Activated T-helper 1 cell treated with anti-CD3 and anti-CD28 coated beads, Interleukin-12 subunit alpha, Interleukin-12 subunit beta, Interleukin-2, Interleukin-4 antibody, amounts not matched to agents 30 ng/mL and 10 ng/mL and 1 ng/mL, durations not matched to agents 14 hours and 24 hours and 36 hours (primary cell): ENCODE measurements at places on chromosomes 5 and 9.

DNA sequence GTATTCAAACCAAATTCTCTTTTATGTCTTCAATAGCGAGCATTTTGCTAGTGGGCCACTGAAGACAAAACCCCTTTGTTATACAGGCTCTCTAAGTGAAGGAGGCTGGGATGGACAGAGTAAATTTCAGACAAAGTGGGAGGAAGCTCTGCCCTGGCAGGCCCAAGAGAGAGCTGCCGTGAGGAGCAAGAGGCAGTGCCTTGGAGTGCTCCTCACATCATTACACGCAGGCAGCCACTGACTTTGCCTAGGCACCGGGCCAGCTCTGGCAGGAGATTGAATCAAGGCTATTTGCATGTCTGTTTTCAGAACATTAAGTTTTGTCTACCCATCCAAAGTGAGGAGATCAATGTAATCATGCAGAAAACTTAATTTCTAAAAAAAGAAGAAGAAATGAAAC, 167.7 kb downstream of the CCDC192 start:
- no peak for DNase-seq

- DNase-seq: no peak
These were observed 16.1 kb downstream of the RAI14 start for GRCh38 chr5:34672196-34672595.

- peak; percentile 25 for DNase-seq
These were observed 4.2 kb downstream of the ADAM19 start for GRCh38 chr5:157571357-157571827.

DNA sequence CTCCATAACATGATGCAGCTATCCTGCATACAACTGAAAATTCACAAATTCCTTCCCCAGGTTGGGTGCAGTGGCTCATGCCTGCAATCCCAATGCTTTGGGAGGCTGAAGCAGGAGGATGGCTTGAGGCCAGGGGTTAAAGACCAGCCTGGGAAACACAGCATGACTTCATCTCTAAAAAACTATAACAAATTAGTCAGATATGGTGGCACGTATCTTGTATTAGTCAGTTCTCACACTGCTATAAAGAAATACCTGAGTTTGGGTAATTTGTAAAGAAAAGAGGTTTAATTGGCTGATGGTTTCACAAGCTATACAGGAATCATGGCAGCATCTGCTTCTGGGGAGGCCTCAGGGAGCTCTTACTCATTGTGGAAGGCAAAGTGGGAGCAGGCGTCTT, 56.4 kb upstream of the DAPK1 start:
- no peak for DNase-seq

DNA sequence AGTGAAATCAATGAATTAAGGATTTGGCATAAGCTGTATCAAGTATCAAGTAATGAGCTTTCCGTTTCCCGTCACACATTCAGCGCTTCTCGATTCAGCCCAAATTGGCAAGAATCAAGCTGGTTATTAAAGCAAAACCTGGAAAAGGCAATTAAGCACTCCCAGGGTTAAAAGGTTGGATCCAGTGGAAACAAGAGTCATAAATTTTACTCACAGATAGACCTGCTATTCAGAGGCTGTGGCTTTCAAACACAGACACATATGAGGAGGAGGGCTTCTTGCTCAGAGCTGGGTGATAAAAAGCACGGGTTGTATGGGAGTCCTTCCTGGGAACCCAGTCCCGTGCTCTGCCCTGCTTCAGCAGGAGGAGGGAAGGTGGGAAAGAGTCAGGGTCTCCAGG, 112.3 kb upstream of the CXCL14 start:
- no peak for DNase-seq

DNA sequence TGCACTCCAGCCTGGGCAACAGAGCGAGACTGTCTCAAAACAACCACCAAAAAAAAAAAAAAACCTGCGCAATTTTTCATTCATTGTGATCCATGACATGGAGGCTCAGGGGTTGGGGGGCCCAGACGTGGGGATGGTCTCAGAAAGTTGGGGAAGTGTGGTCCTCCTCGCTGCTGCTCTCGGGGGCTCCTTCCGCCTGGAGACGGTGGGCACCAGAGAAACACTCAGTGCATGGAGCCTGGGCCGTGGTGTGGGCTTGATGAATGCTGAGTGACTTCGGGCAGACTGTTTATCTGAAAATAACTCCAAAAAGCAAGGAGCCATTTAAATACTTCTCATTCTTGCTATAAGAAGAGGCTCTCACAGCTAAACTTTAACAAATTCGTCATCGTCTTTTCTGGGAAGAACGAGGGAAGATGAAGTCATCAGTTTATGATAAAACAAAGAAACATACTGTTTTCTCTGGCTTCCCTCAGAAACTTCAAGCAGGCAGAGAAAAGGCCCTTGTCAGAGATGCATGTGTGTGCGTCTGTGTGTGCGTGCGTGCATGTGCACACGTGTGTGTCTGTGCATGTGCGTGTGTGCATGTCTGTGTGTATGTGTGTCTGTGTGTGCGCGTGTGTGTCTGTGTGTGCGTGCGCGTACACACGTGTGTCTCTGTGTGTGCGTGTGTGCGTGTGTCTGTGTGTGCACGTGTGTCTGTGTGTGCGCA, 35.0 kb downstream of the RASGEF1C start:
- DNase-seq: no peak

DNA sequence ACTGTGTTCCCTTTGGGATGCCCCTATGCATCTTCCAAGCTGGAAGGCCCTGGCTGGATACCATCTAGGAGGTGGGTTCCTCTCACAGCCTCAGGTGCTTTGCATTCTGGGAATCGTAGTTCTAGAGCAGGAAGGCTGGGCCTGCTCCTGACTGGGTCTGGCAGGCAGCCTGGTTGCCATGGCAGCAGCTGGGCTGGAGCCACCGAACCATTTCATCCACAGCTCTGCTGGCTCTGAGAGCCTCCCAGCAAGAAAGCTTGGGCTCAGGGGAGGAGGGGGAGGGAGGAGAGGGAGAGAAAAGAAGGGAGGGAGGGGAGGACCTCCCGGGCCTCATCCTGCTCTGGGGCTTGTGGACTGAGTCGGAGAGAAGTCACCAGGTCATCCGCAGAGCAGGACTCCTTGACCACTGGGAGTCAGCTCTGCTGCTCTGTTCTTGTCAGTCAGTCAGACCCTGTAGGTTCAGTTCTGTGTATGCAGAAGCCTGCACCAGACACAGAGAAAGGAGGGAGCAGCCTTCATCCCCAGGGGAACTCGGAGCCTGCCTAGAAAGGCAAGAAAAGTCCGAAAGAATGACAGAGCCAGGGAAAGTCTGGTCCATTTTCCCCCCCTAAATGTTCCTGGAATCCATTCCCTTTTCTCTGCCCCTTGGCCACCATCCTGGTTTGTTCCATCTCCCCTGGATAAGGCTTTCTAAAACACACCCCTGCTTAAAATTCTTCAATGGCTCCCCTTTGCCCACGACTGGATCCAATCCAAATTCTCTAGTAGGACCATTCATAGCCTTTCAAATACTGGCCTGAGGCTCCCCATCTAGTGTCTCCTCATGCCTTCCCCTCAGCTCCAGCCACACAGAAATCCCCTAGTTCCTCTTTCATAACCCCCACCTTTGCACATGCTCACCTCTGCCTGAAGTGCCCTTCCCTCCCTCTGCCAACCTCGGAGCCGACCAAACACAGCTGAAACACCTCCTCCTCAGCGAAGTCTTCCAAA, 65.4 kb upstream of the ARAP3 start:
- no peak for DNase-seq

DNA sequence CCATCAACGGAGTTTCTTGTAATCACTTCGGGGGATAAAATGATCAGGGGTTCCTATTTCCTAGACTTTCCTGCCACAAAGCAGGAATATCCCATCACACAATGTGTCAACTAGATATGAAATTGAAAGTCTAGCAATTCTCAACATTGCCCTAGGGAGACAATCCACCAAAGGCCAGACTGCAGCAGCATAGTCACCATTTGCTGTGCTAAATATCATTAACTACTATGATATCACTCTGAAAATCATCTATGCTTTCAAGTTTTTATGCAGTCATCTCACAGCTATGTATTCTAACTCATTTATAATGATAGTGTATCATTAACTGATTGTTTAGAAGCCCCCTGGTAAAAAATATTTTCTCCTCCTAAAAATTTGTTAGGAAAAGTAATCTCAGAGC, 342.6 kb upstream of the CDH6 start:
- DNase-seq: no peak

GRCh38 chr5:91770400-91770799, 387.3 kb upstream of the ARRDC3 start:
- no peak for DNase-seq

GRCh38 chr5:10876006-10876744, 115.1 kb upstream of the DAP start:
- DNase-seq: no peak

- no peak for DNase-seq
These were observed 42.1 kb upstream of the ZFAND5 start for GRCh38 chr9:72407114-72407513.

- no peak for DNase-seq
These were observed 99.8 kb upstream of the DAP start for GRCh38 chr5:10860645-10861422.

- no peak for DNase-seq
These were observed 12.6 kb downstream of the URM1 start for GRCh38 chr9:128383791-128384190.

DNA sequence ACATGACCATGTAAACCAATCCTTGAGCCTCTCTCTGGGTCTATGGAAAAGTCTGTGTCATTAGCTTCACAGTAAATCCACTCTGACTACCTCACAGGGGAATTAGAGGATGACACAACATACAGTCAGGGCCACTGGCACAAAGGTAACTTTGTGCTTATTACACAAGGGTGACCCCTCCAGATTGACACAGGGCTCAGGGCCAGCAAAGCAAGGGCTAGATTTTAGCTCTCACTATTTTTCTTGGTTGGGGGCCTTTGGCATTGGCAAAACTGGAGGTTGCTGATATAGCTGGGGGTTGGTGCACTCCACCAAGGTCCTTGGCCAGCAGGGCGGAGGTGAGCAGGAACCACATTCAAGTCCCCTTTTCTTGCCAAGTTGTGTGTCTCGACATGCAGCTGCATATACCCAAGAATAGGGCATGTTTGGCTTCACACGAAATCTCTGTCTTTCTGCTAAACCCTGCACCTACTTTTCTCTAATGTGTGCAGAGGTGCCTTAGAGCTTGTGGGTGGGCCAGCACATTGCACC, 15.2 kb upstream of the OSMR start:
- DNase-seq: no peak

GRCh38 chr9:81653240-81653639, 36.1 kb downstream of the TLE1 start:
- no peak for DNase-seq

- DNase-seq: no peak
These were observed 37.6 kb downstream of the RHOBTB3 start for GRCh38 chr5:95768731-95769130.

DNA sequence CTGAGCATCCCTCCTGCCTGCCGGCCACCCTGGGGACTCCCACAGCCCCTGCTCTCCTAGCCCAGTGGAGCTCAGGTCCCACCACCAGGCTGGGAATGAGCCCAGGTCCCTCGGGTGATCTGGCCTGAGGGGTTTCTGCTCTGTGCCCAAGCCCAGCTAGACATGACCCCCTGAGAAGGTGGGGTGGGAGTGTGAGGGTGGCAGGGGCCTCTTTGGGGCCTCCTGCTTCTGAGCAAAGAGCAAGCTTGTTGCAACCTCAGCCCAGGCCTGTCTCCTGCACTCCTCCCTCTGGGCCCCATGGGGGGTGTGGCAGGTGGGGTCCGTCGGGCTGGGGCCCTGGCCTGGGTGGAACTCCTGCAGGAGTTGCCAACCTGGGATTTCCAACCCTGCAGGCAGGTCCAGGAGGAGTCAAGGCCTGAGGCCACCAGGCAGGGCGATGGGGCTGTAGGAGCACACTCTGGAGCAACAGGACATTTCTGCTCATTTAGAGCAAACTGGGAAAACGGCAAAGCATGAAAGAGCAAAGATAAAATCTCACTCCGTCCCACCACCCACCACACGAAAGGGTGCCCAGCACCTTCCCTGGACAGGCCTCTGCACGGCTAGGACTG, 11.4 kb upstream of the NRARP start:
- no peak for DNase-seq
